ENCODE measurements at places on chromosomes 6 and 20. TPM values are rescaled to one million over a fixed set of nuclear protein-coding genes. Genes with fewer than 3 reads are reported as not detected.

- no peak for DNase-seq
Measured at GRCh38 chr6:147874322-147874721, 365.8 kb downstream of the SAMD5 start.

GRCh38 chr6:147361311-147361981, 147.0 kb upstream of the SAMD5 start:
- no peak for DNase-seq

The KIFC1 gene
- total RNA-seq = 80.5 TPM

DNA sequence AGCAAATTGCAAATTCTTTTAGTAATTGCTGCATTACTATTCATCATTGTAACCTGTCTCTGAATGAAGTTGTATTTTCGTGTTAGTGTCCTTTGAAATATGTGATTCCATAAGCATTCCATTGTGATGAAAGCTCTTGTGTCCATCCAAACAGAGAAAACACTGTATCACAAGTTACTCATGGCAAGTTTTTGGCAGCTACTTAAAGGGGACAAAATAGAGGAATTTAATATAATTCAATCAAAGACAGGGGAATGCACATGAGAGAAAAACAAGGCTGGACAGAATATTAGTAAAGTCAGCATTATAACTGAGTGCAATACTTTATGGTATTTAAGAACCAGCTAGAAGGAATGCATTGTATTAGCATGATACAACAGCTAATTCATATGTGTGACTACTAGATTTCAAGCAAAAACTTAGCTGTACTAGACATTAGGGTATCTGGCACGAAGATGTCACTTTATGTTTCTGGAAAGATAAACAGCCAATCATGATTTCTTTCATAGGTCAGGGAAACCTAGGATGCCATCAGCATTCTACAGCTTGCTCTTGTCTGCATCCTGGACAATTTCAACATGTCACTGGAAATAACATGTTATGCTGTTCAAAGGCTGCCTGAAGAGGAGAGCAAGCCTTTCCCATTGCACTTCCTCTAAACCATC, 270.6 kb upstream of the MARCKS start:
- no peak for DNase-seq

The SLC22A2 gene
- total RNA-seq = 0.02 TPM

DNA sequence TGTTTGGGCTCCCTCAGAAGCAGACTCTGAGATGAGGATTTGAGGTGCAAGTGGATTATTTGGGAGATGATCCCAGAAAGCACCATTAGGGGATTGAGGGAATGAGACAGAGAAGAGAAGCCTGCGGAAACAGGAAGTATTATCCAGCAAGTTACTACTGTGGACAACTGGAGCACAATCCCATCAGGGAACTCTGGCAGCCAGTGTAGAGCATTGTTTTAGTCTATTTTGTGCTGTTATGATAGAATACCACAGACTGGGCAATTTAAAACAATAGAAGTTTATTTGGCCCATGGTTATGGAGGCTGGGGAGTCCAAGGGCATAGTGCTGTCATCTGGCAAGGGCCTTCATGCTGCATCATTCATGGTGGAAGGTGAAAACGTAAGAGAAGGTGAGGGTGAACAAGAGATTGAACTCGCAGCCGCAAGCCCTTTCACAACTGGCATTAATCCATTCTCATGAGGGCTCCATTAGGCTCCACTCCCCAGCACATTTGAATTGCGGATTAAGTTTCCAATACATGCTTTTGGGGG, 43.5 kb upstream of the SLC9A8 start:
- DNase-seq = no peak

GRCh38 chr20:4812216-4812615, 90.5 kb downstream of the PRND start:
- DNase-seq = no peak
